ENCODE measurements at places on chromosomes 5 and 9. TPM values are rescaled to one million over a fixed set of nuclear protein-coding genes. Genes with fewer than 3 reads are reported as not detected.

The PPP2R2B gene
- under 0.01 TPM for total RNA-seq

The PRSS3 gene
- total RNA-seq: 3.5 TPM

The GBGT1 gene
- total RNA-seq: 3.3 TPM

The SLCO6A1 gene
- total RNA-seq: not detected
